Activated T-helper 9 cell treated with anti-CD3 and anti-CD28 coated beads, Interleukin-2, amount 50 U/mL, for 16 hours (primary cell): ENCODE measurements at places on chromosomes 3 and 15.

DNA sequence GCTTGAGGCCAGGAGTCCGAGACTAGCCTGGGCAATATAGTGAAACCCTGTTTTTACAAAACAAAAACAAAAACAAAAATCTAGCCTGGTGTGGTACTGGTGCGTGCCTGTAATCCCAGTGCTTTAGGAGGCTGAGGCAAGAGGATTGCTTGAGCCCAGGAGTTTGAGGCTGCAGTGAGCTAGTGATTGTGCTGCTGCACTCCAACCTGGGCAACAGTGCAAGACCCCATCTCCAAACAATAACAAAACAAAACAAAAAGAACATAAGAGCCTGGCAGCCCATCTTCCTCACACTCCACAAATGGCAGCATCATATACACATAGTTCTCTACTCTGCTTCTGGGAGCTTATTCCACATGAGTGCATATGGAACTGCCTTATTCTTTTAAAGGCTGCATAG is 2.2 kb upstream of the TRH start:
- no peak for DNase-seq

- no peak for DNase-seq
These were observed 61.4 kb upstream of the ZNF280D start for GRCh38 chr15:56794553-56795329.

DNA sequence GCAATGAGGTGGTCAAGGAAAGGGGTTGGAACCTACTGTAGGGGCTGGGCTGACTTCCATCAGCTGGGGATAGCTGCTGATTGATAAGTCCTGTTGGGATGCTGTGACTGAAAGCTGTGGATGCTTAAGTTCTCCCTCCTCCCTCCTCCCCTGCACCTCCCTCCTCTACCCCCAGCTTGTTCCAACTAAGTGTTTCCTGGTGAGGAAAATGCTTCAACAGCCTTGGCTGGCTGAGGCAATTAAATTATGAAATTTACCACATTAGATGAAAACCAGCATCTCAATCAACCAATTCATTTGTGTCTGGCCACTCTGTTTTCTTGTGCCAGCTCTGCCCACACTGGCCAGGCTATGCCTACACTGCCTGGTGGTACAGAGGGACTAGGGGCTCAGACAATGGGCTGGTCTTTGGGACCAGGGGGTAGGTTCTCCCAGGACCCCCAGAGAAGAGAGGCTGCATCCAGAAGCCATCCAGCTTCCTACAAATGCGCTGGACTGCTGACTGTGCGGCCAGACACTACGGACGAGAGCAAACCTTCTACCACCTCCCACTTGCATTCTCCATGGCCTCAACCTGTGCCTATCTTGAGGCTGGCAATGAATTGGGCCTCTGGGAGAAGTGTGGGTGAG is 2.5 kb downstream of the KLHL25 start:
- no peak for DNase-seq

GRCh38 chr3:16496408-16497222 is 16.9 kb downstream of the RFTN1 start:
- no peak for DNase-seq

DNA sequence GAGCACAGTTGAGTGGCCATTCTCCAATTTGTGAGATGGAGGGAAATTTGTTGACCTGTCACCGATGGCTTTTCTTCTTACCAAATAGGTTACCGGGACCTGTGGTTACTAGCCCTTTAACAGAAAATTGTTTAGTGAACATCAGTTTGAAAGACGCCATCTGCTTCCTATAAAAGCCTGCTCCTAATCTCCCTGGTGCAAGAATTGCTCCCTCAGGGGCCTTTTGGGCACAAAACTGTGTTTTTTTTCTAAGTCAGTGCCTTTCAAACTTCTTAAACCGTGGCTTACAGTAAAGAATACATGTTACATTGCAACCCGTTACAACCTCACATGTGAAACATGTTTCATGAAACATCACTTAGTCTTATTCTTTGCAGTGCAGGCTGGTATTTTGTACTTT is 15.0 kb downstream of the CACNA2D3 start:
- no peak for DNase-seq

DNA sequence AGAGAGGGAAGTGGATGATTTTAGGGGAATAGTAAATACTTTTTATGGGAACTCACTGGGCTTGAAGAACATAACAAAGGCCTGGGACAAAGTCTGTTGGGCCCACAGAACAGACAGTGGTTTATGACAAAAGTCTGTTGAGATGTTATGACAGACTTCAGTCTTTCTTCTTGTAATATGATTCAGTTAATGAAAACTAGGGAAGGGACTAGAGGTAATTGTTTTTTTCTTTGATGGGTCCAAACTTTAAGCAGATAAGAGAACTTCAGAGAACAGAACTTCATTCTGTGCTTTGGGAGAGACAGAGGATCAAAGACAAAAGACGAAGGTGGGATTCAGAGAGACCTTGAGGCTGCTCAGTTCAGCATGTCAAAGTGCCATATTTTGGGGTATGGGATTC is 9.3 kb downstream of the CRYBG3 start:
- no peak for DNase-seq

DNA sequence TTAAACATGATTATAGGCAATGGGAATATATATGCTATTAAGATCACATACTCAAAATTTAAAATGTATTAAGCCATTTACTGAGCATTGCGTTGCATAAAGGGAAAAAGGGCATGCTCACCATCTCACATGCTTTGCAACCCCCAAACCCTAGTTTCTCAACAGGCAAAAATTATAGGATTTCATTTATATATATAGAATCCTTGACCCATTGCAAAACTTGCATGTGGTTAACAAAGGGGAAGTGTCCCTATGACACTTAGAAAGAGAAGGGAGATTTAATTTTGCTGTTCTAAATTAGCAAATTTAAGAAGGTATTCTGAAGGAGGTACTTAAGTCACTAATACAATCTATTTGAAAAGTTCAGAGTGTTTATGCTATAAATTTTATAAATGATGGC is 837.8 kb downstream of the DIPK2A start:
- DNase-seq = no peak

DNA sequence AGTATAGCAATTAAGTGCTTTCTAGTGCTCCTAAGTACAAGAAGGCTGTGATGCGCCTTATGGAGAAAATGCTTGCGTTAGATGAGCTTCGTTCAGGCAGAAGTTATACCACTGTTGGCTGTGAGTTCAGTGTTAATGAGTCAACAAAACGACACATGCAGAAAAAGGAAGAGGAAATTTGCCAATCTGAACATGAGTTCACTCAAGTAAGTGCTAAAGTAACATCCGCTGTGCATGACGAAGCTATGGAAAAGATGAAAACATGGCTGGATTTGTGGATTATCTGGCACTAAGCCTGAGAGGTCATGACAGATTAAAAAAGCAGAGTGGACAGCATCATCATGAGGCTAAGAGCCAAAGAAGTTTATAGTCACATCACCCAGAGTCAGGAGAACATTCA is 36.9 kb downstream of the SH3BP5 start:
- DNase-seq = no peak

DNA sequence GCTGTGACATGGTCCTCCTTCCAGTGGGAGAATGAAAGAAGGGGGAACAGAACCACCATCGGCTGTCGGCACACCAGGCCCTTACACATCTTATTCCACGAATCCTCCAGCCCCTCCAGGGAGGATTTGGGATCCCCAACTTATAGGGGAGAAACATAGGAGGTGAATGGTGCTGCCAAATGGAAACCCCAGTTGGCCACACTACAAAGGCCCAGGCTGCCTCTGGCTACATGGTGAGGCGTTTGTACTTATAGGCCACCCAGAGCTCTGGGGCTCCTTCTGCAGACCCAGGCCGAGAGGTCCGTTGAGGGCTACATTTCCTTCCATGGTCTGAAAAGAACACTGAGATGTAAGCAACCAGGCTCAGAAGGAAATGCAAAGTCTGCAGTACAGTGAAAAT is 12.0 kb downstream of the AMOTL2 start:
- DNase-seq = no peak

DNA sequence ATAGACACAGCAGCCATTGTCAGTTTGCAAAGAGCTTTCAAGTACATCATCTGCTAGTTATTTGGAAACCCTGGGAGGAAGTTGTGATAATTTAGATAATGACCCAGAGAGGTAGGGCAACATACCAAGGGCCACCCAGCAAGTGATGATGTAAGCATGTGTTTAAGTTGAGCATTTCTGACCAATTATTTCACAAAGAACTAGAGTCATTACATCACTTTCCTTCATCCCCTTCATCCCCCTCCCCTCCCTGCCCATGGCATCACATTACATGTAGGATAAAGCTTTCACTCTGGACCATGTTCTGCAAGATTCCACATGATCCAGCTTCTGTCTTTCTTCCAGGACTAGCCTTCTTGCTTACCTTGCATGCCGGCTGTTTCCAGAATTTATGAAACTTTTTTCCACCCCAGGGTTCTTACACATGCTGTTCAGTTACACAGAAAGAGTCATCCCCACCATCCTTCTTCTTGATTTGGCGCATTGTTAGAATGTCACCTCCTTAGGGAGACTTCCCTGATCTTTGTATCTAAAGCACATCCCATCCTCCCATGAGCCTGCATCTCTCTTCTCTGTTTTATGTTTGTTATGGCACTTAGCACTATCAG is 71.3 kb downstream of the PTPRG start:
- DNase-seq = no peak

DNA sequence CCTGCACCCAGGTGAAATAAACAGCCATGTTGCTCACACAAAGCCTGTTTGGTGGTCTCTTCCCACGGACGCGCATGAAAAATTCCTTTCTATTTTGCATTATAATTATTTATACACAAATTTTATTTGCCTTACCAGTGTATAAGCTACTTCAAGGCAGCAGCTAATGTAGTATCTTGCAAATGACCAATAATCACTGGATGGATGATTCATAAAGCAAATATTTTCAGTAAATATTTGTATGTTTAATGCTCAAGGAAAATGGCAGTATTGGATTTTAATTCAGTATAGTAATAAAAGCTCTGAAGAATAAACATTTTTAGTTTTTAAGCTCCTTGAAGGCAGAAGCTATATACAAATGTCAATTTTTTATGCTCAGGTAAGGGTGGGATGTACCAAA is 158.7 kb upstream of the NANOGP8 start:
- DNase-seq = no peak

DNA sequence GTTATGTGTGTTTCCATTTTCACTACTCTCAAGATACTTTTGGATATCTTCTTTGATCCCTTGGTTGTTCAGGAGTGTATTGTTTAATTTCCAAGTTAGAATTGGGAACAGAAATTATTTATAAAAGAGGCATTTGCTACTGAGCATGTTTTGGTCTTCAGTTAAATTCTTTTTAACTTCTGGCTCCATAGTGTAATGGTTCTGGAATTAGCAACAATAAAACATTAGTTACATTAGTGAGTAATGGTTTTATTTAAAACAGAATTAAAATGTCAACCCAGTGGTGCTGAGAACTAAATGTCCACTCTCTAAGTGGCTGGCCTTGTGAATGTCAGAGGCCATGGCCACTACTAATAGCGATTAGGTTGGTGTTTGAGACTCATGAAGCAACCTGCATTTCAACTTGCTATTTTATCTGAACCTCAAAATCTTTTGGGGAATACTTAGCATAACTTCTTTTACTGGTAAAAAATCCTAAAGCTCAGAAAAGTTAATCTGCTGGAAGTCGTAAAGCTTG is 19.5 kb upstream of the MASP1 start:
- no peak for DNase-seq

- no peak for DNase-seq
These were observed 111.4 kb downstream of the HERC1 start for GRCh38 chr15:63722204-63722808.

DNA sequence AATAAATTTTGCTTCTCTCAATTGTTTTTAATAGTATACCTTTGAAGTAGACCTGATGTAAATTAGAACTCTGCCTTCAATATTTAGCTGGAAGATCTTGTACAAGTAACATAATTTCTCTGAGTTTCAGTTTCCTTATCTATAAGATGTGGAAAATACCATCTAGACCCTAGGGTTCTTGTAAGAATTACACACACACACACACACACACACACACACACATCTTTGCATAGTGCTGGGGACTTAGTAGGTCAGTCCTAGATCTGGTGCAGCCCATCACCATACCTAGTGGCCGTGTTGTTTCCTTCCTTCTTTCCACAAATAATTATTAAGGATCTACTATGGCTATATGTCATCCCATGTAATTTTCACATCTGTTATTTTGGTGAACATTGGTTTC is 11.0 kb downstream of the TRAT1 start:
- DNase-seq = no peak

GRCh38 chr3:171454041-171454440 is 6.2 kb downstream of the TNIK start:
- DNase-seq = no peak

DNA sequence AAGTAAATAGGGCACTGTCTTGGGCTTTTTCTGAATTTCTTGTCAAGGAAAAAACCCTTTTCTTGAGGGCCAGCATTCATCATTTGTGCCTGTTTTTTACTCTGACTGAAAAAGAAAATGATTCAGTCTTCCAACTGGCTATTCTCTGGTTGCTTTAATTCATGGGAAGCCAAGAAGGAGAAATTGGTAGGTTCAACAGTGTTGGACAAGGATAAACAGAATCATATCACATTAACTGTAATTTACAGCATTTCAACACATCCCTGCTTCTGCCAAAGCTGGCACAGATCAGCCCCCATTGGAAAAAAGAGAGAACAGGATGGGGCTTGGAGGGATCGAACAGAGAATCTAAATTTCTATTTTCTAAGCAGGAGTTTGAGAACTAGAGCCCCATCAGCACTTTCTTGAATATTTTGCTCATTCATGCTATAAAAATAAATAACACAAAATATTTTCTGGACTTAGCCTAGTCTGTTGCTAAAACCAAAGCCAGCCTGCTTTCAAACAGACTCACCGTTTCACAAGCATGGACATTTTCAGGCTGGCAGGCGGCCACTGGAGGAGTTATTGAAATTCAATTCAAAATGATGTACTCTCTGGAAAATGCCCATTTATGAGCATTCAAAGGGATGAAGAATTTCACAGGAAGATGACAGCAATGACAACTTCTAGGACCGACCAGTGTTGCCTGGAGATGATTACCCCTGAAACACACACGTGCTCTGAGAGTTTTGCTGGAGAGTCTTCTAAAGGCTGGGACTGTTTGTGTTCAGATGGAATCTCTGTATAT is 181.2 kb downstream of the WNT5A start:
- DNase-seq = no peak

- no peak for DNase-seq
These were observed 48.1 kb downstream of the MYO5C start for GRCh38 chr15:52247461-52247860.

DNA sequence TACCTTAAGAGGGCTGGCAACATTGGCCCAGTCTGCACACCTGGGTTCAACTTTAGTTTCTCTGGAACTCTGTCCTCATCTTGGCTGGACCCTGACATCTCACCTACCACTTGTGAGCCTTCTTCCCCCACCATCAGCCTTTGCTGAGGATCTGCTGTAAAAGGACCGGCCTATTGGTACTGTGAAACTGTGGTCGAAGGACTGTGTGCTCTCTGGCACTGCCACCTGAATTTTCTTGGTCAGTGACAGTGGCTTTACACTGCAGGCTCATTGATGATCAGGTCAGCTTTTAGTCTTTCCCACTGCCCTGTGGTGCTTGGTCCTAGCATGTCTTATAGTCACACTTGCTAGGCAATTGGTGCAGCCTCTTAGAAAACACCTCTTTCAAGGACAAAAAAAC is 86.9 kb downstream of the PEX5L start:
- DNase-seq = no peak
